Fibroblast of lung (primary cell): ENCODE measurements at places on chromosomes 5 and 9. TPM values are rescaled to one million over a fixed set of nuclear protein-coding genes. Genes with fewer than 3 reads are reported as not detected.

- no peak for DNase-seq
These were observed 82.6 kb downstream of the GLDC start for GRCh38 chr9:6562871-6563430.

DNA sequence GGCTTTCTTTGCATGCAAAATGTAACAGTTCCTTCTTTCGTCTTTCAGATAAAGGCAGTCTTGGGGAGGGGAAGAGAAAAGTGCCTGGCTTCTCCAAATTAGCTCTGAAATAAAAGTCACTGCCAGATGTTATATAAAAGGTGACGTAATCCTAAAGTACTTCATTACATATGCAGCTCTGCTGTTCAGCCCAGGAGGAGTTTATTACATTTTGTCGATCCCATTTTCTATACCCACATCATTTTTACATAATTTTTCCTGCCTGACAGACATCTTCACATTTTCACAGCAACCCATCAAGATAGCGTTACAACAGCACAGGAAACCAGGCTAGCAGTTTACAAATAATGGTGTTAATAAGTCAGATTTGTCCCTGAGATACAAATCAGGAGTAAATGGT, 86.7 kb upstream of the SLC30A5 start:
- DNase-seq, result no peak

The CTNND2 gene
- total RNA-seq, result not detected in 2 replicates

The NADK2 gene
- 24.4 and 26.9 TPM in 2 replicates for total RNA-seq

The CAMK2A gene
- total RNA-seq, result 0.77 and 2.1 TPM in 2 replicates

DNA sequence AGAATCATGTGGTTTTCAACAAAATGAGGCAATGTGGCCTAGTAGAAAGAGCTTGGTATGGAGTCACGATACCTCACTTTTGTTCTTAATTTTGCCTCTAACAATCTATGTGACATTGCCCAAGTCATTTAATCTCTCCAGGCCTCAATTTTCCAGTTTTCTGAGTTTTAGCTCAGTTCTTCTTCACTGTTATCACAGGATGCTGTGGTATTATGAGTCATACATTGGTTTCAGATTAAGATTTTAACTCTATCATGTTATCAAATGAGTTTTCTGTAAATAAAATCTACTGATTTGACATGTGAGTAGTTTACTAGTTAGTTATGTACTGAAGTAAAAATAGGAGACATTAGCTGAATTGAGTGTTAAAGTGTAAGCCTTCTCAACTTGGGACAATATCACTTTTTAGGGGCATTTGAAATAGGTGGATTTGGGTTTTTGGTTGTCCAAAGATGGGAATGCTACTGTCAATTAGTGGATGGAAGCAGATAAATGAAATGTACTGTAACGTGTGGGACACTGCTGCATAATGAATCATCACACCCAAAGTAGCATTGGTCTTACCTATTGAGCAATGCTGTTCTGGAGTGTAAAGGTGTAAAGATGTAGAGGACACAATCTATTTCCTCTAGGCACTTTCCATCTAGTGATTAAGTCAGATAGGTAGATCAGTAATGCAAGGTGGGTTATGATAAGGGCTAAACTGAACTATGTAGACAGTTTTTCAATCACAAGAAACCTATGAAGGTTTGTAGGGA, 73.3 kb downstream of the NNT start:
- DNase-seq, result no peak
